Stimulated activated CD8-positive, alpha-beta memory T cell treated with anti-CD3 and anti-CD28 coated beads, Interleukin-4, amount 100 ng/mL, for 24 hours (primary cell): ENCODE measurements at places on chromosomes 12 and 14.
A peak's percentile ranks its signal among the peaks of the same experiment; 100 is the strongest.

- DNase-seq, result no peak
These were observed 12.2 kb downstream of the GPR84 start for GRCh38 chr12:54352022-54352531.

DNA sequence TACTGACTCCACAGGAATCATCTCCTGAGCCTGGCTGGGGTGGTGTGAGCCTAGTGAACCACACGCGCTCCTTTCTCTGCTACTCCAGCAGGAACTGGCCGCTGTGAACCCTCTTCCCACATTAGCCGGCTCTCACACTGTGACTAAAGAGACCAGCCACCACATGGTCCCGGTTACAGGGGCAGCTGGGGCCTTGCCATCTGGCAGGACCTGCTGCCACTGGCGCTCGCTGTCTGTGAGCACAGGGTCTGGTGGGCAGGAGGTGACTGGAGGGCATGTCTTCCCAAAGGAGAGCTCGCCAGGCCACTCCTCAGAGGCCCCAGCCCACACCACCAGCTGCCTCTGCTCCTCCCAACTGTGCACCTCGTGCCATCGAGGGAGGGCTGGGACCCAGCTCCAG lies 99.3 kb downstream of the SINHCAF start:
- DNase-seq, result no peak

DNA sequence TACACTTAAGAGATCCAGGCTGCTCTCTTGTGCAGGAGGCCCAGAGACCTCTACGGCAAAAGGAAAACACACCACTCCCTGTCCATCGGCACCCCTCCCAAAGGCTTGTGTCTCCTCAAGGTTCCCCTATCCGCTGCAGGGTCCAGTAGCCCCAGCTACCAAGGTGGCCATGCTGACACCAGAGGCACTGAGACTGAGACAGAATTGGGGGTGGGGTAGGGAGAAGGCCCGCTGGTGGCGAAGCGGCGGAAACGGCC lies 590 bp downstream of the DDIT3 start:
- DNase-seq, result no peak

- no peak for DNase-seq
These were observed 1083.8 kb downstream of the FLRT2 start for GRCh38 chr14:86613786-86614185.

- DNase-seq, result no peak
These were observed 94.2 kb downstream of the HEATR5A start for GRCh38 chr14:31326111-31326510.

GRCh38 chr12:57756406-57757341 lies 1.8 kb downstream of the MARCHF9 start:
- peak; percentile 57 for DNase-seq

DNA sequence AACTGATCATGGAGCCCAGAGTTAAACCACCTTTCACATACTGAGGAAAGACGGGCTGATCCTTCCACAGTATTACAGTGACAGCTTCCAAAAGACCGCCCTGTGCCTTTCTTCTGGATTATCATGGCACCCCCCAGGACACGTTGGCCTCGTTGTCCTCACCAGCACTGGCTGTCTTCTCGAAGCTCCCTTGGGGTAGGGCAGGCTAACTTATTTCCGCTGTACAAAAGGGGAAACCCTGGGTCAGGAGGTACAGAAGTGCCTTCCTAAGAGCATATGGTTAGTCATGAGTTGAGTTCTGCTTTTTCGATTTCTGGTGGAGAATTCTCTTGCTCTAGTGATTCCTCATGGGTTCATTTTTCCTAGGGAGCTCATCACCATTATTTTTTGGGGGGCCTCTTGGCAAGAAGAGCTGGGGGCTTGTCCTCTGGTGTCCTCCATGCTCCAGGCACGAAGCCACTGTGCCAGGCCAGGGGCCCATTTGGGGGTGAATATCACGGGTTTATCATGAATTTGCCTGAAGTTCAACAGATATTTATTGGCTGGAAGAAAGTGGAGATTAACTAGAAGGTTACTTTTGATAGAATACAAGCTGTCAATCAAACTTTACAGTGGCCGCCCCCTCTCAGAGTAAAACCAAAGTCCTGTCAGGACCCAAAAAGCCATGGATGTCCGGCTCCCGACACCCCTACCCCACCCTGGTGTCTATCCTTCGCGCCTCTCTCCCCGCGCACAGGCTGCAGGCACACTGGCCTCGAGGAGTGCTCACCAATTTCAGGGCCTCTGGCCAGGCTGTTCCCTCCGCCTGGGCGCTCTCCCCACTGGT lies 8.8 kb upstream of the TRAF3 start:
- DNase-seq, result no peak

- no peak for DNase-seq
These were observed 27.0 kb downstream of the P2RX7 start for GRCh38 chr12:121159467-121160307.

DNA sequence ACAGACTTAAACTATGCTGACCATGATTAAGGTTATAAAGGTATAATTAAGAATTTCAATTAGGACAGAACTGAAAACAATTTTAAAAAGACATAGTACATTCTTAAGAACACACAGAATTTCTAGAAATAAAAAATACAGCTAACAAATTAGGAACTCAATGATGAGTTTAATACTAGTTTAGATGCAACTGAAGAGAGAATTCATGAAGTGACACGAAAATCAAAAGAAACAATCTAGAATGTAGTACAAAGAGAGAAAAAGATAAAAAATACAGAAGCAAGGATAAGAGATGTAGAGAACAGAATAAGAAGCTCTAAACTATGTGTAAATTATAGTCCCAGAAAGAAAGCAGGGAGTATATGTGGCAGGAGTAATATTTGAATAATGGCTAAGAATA lies 187.8 kb upstream of the KRR1 start:
- DNase-seq, result no peak

DNA sequence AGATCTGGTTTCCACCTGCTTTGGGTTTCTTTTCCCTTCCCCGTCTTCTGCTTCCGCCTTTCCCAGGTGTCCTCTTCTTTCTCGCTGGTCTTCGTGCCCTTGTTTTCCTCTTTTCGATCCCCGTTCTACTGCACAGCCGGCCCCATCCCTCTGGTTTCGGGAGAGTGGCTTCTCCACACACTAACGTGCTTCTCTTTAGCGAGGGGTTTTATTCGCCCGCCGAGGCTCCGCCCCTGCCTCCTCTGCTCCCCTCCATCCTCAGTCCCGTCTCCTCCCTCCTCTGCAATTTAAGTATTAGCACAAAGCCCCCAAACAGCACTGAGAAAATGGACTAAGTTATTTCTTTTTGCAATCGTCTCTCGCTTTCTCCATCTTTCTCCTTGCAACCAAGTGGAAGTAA lies at the start of gene SLC7A8:
Gene SLC7A8, minus strand, starts transcription at position 182 of the 400 bp plus-strand sequence. CDS start 746 bp downstream, outside the sequence.
- peak; percentile 5 for DNase-seq

DNA sequence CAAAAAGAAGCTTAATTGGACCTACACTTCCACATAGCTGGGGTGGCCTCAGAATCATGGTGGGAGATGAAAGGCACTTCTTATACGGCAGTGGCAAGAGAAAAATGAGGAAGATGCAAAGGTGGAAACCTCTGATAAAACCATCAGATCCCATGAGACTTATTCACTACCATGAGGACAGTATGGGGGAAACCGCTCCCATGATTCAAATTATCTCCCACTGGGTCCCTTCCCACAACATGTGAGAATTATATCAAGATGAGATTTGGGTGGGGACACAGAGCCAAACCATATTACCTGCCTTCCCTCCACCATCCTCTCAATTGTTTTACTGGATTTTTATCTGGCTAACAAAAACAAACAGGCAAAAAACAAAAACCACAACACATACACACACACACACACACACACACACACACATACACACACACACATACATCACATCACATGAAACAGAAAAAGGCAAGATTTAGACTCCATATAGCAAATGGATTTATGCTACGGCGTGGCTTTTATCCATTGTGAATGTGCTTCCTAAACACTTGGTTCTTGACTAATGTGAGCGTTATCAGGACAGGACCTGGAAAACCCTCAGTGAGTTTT lies 66.7 kb downstream of the ZFP36L1 start:
- no peak for DNase-seq

GRCh38 chr12:87861791-87862190 lies 167.4 kb downstream of the C12orf50 start:
- no peak for DNase-seq

GRCh38 chr14:49926803-49927202 lies 33.9 kb downstream of the ARF6 start:
- DNase-seq, result no peak

- DNase-seq, result no peak
These were observed 99.6 kb upstream of the PLXNC1 start for GRCh38 chr12:94048757-94049156.

- DNase-seq, result no peak
These were observed 64.2 kb downstream of the RASSF3 start for GRCh38 chr12:64674367-64674922.

GRCh38 chr12:96218989-96219678 lies 25.0 kb downstream of the ELK3 start:
- DNase-seq, result no peak

- no peak for DNase-seq
These were observed at the start of gene NPAS3 for GRCh38 chr14:32938719-32939253. Gene NPAS3 (plus strand): TSS chr14:32938879.

DNA sequence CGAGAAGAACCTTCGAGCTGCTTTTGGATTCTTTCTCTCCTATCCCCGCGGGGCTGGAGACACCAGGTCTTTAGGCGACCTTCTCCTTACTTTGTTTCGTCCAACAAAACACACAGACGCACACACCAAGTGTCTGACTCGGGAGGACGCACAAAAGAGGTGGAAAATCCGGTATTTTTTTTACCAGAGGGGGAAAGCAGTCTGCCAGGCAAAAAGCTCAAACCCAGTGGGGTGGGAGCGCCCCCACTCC lies 2.1 kb downstream of the SIX4 start:
- no peak for DNase-seq
